ENCODE measurements at places on chromosomes 2 and 18.

DNA sequence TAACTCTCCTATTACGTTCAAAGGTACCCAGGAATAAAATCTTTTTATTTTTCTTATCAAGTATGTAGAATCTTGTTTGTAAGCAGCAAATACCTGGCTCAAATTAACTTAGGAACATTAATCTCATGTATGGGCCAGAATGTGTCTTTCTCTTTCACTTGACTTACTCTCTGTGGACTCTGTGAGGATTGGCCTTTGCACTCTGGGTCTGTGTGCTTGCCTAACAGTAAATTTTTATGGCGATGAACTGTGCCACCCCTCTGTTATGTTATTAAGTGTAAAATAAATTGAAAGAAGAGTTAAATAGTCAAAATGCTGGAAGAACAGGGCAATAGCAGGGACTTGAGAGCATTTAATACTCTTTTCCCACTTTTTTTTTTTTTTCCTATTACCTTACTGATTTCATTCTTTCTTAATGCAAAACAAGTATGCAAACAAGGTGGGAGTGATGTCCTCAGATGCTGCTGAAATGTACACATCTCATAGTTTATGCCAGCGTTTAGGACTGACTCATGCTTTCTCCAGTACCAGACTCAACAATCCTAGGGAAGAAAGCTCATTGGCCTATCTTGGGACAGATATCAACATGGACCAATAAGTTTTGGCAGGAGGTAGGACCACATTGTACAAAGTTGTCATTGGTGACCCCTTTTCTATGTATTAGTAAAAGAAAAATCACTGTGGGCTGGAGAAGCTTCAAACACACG lies 25.5 kb downstream of the LYPD6 start:
- DNase-seq, result no peak

DNA sequence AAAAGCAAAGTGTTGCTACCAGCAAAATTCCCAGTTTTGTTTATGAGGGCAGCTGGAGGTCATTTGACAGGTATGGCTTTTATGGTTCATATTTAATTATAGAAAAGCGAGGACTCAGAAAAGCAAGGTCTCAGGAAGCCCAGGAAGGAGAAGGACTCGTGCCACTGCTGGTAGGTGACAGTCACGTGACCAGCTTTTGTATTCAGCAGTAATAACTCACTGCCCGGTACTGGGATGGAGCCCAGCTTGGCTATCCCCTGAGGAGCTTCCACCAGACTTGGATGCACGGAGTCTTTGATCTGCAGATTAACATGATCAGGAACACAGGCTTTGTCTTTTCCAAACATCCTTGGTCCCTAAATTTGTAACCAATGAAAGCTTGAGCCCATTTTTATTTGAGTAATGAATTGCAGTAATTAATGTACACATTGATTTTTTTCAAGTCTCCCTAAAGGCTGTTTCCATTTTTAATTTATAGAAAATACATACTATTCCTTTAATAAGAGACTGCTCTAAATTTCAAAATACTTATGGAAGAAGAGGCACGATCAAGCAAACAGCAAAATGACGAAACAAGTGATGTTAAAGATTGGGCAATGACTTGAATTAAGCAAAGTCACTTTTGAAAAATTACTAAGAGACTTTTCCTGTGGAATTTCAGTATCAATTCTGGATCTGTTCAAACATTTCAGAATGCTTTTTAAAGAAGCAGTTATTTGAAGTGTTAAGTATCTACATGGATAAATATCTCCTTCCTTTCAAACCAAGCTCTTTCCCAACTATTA lies 251.7 kb upstream of the HNRNPA3 start:
- no peak for DNase-seq

DNA sequence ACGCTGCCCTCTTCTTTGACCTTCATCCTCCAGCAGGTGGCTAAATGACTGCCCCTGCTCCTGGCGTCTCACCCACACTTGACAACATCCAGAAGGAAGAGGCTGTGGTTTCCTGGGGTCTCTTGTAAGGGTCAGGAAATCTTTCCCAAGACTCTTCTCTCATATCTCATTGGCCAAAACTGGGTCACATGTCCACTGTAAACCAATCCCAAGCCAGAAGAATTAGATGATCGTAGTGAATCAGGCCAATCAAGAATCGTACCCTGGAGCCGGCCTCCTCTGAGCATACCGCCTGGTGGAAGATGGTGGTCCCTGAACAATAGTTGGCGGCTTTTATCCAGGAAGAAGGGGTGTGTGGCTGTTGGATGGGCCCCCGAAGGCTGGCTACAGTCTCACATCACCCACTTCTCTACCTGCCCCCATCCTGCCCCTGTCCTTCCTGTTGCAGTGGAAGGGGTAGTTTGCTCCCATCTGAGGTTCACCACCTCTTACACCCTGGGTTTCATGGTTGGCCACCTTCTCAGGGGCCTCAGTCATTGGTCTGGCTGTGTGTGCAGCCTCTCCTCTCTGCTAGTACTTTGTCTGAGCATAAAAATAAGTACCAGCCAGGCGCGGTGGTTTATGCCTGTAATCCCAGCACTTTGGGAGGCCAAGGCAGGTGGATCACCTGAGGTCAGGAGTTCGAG lies 3.8 kb downstream of the SAG start:
- no peak for DNase-seq

GRCh38 chr18:76720683-76721082 lies 101.7 kb upstream of the ZNF236 start:
- DNase-seq, result no peak

DNA sequence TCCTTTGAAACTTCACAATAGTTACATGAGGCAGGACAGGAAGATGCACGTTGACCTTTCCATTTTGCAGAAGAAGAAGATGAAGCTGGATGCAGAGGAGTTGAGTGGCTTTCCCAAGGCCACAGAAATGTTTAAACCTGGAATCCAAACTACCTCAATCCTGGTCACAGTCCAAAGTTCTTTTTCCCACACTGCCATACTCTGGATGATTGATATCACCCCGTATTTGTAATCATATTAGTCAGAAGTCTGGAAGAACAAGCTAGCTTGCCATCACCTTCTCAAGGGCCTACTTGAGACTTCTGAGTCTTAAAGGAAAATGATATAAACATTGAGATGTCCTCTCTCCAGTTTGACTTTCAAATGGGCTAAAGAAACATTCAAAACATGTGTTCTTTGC lies 190.1 kb downstream of the LNPK start:
- DNase-seq, result no peak

DNA sequence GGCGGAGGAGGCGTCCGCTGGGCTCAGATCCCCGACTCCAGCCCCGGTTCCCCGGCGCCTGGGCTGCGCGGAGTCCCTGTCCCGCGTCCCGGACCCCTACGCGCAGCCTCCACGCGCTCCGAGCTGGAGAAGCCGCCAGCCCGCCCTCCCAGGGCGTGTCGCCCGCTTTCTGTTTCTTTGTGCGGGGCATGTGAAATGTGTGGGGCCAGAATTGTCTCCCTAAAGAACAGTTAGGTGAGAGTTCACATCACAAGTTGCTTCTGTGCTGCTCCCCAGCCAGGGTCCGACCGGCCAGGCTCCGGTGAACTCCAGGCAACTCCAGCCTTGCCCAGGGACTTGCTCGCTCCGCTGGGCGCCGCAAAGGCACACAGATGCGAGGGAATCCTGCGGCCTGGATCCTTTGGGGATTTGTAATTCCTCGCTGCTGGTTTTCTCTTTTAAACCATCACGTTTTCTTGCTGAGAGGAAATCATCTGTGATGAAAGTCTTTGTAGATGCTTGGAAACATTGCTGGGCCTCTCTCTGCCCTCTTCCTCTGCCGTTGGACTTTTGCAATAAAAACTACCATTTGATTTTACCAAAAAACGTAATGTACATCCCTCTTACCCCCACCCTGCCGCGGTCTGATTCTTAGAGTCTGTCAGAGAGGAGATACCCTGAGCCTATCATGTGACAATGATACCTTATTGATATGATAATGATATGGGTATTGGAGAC lies 631 bp downstream of the GYPC start:
- no peak for DNase-seq

DNA sequence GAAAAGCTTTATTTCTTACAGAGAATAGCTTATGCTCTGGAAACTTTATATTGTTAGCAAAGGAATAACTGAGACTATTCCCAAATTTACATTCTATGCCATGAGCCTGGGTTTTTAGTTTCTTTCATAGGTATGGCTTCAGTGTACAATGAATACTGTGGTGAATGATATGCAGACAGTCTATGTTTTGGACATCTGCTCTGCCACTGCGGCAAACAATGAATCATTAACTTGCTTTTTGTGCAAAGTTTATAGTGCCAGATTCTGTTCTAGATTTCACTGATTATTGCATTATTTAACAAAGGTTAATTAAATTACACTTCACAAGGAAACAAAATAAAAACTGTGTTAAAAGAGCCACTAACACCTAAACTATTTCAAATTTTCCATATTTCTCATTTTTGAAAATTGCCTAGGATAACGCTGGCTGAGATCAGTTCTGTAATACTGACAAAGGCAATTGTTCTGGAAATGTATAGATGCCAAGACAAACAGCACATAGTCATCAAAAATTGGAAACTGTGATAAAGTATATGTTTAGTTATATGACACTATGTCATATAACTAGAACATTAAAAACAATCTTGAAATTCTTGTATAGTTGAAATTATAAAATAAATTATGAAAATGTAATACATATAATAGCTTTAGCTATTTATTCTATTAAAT lies 74.7 kb downstream of the ITSN2 start:
- DNase-seq, result no peak

DNA sequence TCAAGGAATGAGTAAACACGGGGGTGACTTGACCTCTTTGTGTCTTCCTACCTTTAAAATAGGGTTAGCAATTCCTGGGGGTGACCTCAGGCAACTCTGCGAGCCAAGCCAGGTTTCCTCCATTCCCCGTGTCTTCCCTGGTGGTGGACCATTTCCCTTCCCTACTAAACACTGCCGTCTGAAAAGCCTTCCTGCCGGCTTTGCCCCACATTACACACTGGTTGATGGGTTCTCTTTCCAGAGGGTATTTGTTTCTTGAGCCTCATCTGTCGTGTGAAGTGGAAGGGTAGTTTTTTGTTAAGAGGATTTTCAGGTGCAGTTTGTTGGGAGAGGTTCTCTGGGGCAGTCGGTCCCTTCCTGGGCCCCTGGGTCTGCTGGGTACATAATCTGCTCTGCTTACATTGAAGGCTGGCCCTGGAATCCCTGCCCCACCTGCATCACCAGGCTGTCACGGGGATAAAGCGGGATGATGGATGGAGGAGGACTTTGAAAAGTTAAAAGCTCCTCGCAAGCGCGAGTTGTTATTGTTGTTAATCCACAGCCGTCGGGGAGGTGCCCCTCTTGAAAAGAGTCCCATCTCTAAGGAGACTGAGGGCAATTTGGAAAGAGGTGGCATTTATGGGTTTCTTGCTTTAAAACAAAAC lies 175.4 kb upstream of the SPRED2 start:
- no peak for DNase-seq

GRCh38 chr18:1481577-1481976 lies 576.9 kb downstream of the ADCYAP1 start:
- no peak for DNase-seq

DNA sequence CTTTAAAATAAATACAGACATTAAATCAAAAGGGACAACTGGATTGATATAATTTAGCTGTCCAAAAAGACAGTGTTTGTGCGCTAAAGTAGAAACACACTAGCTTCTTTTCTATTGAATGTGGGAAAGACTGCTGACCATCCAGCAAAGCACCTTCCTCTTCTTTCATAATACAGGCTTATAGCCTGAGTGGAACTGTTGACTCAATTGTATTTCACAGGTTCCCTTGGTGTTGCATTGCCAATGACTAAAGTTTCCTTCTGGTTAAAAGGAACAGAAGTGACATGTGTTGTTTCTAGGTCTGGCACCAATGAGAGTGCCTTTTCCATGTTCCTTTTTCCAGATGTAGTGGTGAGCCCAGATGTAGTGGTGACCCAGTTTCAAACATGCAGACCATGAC lies 412.3 kb downstream of the RNF144A start:
- no peak for DNase-seq

GRCh38 chr2:124034265-124034664 lies 9.2 kb downstream of the CNTNAP5 start:
- DNase-seq, result no peak

DNA sequence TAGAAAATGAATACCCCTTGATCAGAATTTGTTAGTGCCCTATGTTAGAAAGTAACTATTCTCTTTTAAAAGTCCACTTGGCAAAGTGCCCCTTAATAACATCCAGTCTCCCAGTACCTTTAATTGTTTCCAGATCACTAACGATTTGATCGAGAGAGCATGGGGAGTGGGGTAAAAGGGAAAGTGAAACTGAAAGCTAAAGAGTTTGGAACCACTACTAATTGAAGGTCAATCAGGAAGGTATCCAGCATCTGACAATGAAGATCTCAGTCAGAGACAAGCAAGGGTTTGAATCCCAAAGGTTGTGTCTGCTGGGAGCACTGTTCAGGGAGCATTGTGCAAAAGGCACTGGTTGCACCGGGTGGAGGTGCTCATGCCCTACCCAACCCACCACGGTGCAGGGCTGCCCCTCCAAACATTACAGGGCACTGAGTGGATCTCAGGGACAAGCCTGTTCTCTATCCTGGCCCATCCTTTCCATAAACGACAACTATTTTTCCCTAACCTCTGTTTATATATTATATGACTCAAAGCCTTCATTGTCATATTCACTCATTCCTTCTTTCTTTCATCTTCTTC lies 14.6 kb upstream of the RIT2 start:
- no peak for DNase-seq

- no peak for DNase-seq
These were observed 166.7 kb upstream of the TNP1 start for GRCh38 chr2:217026569-217026968.

GRCh38 chr2:133247631-133248030 lies 320.6 kb downstream of the NCKAP5 start:
- no peak for DNase-seq

- no peak for DNase-seq
These were observed 53.1 kb downstream of the MYO1B start for GRCh38 chr2:191298306-191298705.

GRCh38 chr2:237068005-237068576 lies 17.6 kb upstream of the COPS8 start:
- no peak for DNase-seq

DNA sequence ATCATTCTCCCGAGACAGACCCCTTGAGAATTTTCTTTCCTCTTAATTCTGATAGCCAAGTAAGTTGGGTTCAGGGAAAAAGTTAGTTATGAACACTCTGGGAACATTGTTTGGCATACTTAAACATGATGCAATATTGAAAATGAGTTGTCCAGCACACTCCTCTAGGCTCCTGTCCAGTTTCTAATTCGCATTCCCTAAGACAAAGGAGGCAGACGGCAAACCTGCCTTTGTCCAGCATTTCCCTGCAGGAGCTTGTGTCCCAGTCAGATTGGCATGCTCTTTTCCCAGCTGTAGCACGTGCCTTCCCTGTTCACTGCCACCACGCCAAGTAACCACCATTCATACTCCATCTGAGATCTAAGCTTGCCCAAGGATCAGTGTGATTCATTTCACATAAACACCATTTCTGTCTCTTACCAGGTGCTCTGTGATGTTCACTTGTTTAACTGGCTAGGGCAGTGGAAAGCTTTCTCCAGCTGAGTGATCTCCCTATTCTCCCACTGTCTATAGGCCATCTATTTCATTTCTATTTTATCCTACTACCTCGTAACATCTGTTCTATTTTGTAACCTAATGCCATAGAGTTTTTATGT lies 150.0 kb upstream of the EPB41L3 start:
- DNase-seq, result no peak
